ENCODE measurements at places on chromosomes 12 and 14. TPM values are rescaled to one million over a fixed set of nuclear protein-coding genes. Genes with fewer than 3 reads are reported as not detected.

The DLGAP5 gene
- total RNA-seq: 0.73 TPM

The MDM1 gene
- total RNA-seq: 25.9 TPM

The KRT86 gene
- not detected for total RNA-seq

The FSCB gene
- total RNA-seq: not detected

The C12orf60 gene
- 0.64 TPM for total RNA-seq

The INSM2 gene
- total RNA-seq: not detected

The PABPN1 gene
- total RNA-seq: 259 TPM

The LALBA gene
- not detected for total RNA-seq

The SLC24A4 gene
- total RNA-seq: 0.09 TPM

- H3K4me3 ChIP-seq: no peak overlapping the region
- H3K27ac ChIP-seq: no peak overlapping the region
- no peak for DNase-seq
- no peaks in the 10 kb centered on the region for H3K36me3 ChIP-seq
- peaks cover 6% of the 10 kb centered on the region for H3K27me3 ChIP-seq
These were observed 6.5 kb downstream of the IAPP start for GRCh38 chr12:21379218-21379617.

DNA sequence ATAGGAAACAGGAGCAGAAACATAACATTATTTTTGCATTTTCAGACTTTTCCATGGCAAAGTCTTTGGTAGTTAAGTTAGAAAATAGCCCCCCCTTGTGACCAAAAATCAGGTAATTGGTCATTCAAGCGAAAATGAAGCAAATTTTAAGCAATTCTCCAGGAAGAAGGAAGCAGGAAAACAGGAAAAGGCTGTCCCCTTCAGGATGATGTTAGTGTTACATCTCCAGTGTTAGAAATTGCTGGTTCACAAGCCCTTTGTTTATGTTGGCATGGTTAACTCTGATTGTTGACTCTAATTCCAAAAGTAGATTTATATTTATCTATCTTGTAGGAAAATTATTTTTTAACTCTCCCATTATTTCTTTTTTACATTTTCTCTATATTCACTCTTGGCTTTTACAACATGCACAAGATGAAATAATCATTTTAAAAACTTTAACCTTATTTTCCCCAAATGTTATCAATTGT, 18.8 kb upstream of the GAS2L3 start:
- H3K36me3 ChIP-seq: no peaks in the 10 kb centered on the region
- no peak for DNase-seq
- no peak overlapping the region for H3K4me3 ChIP-seq
- no peak overlapping the region for H3K27ac ChIP-seq

- no peak for DNase-seq
- H3K27ac ChIP-seq: no peak overlapping the region
- H3K4me1 ChIP-seq: no peaks in the 10 kb centered on the region
- H3K27me3 ChIP-seq: no peaks in the 10 kb centered on the region
These were observed 77.6 kb downstream of the TMEM132D start for GRCh38 chr12:129826273-129826672.

DNA sequence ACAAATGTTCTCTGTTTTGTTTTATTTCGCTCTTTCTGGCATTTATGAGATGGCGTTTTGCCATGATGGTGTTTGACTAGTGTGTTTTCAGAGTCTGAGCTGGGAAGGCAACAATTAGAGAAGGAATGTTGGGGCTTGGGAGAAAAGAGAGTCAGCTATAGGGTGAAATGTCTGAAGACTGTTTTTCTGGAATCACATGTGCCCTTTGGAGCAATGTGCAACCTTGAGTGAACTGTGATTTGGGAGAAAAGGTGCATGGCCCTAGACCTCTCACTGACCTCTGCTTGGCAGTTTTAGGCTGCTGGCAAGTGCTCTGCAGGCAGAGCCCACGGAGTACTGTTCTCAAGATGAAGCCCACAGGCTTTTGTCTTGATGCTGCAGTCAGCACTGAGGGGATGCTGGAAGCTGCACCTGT, 379.9 kb upstream of the PDE3A start:
- H3K27me3 ChIP-seq: no peaks in the 10 kb centered on the region
- H3K27ac ChIP-seq: no peak overlapping the region
- H3K4me3 ChIP-seq: no peak overlapping the region

DNA sequence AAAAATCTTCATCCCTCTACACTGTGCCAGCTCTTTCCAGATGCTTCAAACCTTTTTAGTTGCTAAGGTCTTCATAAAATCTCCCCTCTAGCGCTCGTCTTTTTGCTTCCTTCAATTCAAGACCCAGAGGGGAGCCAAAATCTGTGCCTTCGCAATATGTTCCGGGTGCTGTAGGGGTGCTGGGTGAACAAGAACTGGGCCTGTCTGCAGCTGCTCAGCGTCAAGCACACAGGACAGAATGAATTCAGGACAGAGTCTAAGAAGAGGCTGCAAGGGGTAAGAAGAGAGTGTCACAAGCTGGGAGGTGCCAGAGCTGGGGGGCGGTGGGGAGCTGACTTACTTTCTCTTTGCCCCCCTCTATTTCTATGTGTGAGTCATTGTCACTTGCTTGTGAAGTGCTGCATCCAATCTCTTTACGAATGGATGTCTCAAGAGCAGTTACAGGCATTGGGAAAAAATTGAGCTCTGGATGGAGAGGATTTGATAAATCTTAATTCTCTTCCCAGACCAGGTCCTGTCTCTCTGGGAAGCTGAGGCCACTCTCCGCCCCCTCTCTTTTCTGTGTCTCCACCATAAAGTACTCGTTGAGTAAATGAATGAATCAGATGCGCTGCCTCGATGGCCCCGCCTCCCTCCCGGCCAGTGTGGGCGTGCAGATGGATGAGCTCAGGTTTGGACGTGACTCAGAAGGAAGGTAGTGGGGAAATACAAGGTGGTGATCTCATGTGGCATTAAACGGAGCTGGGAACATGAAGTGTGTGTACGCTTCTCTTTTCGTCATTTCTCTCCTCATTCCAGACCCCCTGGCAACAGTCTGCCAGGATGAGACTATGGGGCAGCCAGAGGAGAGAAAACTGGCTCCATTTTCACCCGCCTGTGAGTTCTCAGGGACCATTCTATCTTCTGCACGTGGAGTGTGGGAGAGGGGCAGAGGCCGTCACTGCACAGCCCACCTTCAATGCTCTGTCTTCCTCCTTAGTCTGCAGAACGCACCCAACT, 91.3 kb downstream of the TSPAN9 start:
- no peaks in the 10 kb centered on the region for H3K36me3 ChIP-seq
- H3K4me3 ChIP-seq: no peak overlapping the region
- peaks cover 29% of the 10 kb centered on the region for H3K27me3 ChIP-seq
- H3K4me1 ChIP-seq: no peaks in the 10 kb centered on the region
- no peak for DNase-seq

DNA sequence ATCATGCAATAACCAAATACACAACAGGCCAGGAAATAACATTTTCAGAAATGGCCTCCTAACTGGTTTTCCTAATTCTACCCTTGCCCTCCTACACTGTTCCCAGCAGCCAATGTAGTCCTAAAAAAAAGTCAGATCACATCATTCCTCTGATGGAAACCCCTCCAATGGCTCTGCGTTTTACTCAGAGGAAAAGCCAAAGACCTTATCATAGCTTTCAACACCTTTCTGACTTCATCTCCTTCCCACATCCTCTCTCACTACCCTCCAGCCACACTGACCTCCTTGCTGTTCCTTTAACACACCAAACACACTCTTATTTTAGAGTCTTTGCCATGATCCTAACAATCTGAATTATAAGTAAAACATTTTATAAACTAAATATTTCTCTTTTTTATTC, 1.1 kb downstream of the MED6 start:
- peaks cover 43% of the 10 kb centered on the region for H3K4me1 ChIP-seq
- H3K27me3 ChIP-seq: no peaks in the 10 kb centered on the region
- peak overlapping the region; percentile 99 for H3K4me3 ChIP-seq
- H3K36me3 ChIP-seq: peaks cover 36% of the 10 kb centered on the region

DNA sequence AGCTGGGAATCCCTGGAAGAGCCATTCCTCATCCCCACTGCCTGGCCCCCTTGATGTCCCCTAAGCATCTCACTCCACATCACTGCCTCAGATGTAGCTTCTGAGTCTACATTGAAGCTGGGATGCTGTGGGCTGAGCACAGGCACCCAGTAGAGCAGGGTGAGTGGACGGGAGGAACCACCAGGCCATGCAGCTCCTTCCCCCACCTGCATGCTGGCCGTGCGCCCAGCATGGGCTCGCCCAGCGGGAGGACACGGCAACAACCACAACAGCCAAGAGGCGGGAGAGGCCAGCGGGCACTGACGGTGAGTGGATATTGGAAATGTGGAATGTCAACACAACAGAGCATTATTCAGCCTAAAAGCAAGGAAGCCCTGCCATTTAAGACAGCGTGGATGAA, 310.9 kb downstream of the ADGRD1 start:
- no peaks in the 10 kb centered on the region for H3K27me3 ChIP-seq
- no peak for DNase-seq
- H3K4me1 ChIP-seq: no peaks in the 10 kb centered on the region
- no peak overlapping the region for H3K4me3 ChIP-seq
- H3K36me3 ChIP-seq: no peaks in the 10 kb centered on the region

DNA sequence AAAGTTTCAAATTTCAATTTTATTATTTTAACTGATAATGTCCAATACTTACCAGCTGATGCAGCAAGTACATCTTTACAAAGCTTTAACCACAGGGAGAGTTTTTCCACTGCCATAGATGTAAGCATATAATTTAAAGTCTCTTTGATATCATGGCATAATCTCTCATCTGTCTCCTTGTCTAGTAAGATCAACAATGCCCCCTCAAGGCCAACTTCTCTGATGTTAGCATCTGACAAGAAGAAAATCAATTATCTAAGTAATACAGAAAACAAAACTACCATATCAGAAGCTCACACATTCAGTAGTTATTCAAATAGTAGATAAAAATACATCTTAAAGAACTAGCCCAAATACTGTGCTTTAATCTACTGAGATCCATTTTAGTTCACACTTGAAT, 94.2 kb downstream of the HEATR5A start:
- no peak for DNase-seq
- H3K27me3 ChIP-seq: no peaks in the 10 kb centered on the region

DNA sequence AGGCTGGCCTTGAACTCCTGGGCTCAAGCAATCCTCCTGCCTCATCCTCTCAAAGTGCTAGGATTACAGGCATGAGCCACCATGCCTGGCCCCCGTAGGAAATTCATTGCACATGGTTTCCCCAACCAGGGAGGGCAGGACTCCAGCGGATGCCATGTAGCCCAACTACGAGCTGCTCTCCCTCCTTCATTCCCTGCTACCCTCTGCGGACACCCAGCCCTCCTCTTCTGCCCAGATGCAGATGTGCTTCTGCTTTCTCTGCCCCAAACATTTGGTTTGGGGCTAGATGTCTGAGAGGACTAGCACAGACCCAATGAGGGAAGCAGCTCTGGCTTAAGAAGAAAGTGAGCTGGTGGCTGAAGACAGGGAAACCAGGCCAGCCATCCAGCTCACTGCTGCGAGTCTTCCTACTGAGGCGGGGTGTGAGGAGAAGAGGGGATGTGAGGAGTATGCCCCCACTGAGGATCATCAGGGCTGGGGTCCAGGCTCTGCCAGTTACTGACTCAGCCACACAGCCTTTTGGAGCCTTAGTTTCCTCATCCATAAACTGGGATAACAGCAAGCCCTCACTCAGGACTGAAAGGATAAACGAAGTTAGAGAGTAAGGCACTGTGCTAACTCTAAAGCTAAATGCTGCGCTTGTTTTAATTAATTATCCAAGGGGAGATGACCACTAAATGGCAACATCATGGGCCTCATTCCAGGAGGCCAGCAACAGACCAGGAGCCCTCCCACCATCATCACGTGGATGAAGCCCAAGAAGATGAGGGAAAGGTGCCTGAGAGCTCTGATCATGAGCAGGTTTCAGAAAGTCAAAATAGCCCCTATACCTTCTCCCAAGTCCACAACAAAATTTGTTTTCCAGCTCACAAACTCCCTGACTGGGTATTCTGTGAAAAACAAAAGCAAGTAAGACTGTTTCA, 10.9 kb downstream of the CTDSP2 start:
- H3K36me3 ChIP-seq: no peaks in the 10 kb centered on the region
- H3K4me3 ChIP-seq: peak overlapping the region; percentile 64
- H3K27ac ChIP-seq: peak overlapping the region; percentile 84
- DNase-seq: no peak

GRCh38 chr12:58586762-58587161, 333.5 kb downstream of the LRIG3 start:
- no peak overlapping the region for H3K27ac ChIP-seq
- H3K36me3 ChIP-seq: no peaks in the 10 kb centered on the region
- DNase-seq: no peak
- H3K4me1 ChIP-seq: no peaks in the 10 kb centered on the region
- H3K4me3 ChIP-seq: no peak overlapping the region

GRCh38 chr12:78494911-78495310, 369.7 kb upstream of the SYT1 start:
- no peaks in the 10 kb centered on the region for H3K27me3 ChIP-seq
- no peaks in the 10 kb centered on the region for H3K4me1 ChIP-seq
- no peaks in the 10 kb centered on the region for H3K36me3 ChIP-seq
- no peak overlapping the region for H3K4me3 ChIP-seq

DNA sequence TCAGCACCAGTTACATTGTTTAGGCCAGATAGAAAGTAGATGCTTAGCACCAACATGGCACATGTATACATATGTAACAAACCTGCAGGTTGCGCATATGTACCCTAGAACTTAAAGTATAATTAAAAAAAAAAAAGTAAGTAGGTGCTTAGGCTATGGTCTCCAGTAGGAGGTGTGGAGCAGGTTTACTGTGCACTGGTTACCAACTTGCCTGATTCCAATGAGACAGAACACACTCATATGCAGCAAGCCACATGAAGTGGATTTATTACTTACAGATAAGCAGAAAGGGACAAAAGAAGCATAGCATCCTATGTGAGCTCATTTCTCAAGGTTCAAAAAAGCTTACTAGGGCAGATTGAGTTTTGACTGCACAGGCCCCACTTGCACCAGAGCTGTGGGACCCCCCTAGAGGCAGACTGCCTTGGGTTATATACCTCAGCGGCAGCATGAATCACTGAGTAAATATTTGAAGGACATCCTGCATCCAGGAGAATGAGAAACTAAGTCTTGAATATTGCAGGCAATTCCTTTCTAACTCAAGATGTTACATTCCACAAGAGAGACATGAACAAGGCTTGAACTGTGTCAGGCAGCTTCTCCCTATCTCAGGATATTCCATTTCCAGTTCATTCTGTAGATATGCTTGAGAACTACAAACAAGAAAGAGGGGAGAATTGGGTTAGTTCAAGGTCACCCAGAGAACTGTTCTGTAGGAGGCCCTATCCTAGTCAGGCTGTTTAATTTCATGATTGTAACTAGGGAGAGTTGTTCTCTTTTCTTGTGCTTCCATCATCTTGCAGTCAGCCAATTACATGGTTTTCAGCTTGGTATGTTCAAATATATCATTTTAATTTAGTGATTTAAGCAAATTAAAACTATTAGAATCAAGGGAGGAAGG, 30.1 kb downstream of the LRFN5 start:
- no peak overlapping the region for H3K27ac ChIP-seq
- no peak for DNase-seq
- no peaks in the 10 kb centered on the region for H3K36me3 ChIP-seq
- no peaks in the 10 kb centered on the region for H3K27me3 ChIP-seq
- no peaks in the 10 kb centered on the region for H3K4me1 ChIP-seq

DNA sequence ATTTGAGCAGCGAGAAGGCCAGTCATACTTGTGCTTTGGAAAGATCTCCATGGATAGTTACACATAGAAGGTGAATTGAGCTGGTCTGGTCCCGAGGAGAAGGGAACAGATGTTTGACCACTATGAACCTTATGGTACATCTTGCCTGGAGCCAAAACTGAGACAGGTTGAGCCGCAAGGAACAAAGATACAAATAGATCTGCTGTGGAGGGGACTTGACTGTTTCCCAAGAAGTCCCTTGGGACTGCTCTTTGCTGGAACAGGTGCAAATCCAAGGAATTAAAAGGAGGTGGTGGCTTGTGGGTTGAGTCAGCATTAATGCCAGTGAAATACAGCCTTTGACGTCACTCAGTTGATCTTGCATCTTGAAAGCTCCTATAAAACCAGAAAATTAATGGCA, 68.8 kb upstream of the PRIMA1 start:
- DNase-seq: no peak
